ENCODE measurements at places on chromosomes 5 and 9.
A peak's percentile ranks its signal among the peaks of the same experiment; 100 is the strongest.

GRCh38 chr9:93458712-93459111, 5.3 kb upstream of the FAM120AOS start:
- no peak for DNase-seq

GRCh38 chr5:124823380-124823779, 76.9 kb upstream of the ZNF608 start:
- no peak for DNase-seq

DNA sequence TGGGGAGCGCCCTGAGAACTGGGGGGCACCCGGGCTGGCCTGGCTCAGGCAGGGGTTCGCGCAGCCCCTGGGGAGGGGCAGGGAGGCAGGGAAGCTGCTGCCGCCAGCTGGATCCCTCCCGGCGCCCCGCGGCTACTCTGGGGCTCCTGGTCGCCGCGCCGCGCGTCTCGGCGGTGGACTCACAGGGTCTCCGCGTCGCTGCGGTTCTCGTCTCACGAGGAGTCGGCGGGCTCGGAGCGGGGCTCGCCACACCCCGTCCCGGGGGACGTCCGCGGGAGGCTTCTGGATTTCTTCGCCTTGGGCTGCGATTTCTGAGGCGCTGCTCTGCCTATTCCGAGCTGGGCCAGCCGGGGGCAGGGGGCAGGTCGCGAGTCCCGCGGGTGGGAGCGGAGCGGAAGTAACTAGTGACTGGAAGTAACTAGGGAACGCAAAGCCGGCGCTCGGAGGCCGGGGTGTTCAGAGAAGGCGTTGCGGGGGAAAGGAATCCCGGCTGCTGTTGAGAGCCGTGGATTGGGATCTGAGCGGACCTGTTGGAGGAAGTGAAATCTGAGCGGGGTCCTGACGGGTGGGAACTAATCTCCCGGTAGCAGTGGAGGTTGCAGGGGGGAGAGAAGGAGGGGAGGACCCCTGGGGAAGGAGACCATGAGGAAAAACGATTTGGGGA, 511 bp downstream of the CYSTM1 start:
- peak; percentile 62 for DNase-seq

DNA sequence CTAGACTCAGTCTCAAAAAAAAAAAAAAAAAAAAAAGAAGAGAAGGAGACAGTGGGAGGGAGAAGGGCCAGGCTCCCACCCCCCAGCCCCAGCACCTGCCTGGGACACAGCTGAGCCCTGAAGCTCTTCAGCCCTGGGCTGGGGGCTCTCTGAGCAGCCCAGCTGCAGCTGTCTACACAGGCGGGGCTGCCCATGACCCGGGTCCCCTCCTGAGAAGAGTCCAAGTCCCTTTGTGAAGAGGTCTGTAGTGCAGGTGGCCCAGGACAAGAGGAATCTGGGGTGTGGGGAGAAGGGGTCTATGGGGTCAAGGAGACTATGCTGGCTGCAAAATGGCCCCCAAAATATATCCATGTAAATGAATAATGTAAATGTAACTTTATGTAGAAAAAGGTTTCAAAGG, 6.7 kb upstream of the LCN2 start:
- no peak for DNase-seq

- DNase-seq, result no peak
Observed at GRCh38 chr5:10695759-10696543, 65.1 kb downstream of the DAP start.

- no peak for DNase-seq
Observed at GRCh38 chr5:176731506-176732160, 78.7 kb upstream of the UNC5A start.

GRCh38 chr5:168209997-168210396, 81.4 kb upstream of the WWC1 start:
- DNase-seq, result no peak

DNA sequence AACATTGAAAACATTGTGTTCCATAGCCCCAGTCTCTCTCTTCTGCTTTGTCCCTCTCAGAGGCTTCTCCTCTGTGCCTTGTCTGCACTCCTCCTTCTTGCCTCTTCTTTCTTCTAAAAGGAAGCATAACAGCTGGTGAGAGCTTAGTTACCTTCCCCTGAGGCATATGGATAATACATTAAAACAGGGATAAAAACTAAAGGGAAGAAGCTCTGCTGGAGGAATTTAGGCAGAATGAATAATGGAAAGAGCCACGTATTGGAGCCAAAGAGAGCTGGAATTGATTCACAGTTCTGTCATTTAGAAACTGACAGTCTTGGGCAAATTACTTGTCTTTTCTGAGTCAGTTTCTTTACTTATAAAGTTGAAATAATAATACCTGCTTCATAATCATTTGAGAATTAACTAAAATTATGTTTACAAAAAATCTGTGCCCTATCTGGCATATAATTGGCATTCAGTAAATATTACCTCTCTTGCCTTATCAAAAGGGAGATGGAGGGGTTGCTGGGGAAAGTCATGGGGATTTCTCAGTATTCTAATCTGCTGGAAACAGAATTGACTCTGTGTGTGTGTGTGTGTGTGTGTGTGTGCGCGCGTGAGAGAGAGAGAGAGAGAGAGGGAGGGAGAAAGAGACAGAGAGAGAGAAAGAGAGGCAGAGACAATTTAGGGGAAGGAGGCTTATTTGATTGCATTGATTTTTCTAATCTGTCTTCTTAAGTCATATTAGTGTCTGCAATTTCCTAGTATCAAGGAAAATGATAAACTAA, 20.2 kb downstream of the ZNF474 start:
- no peak for DNase-seq

DNA sequence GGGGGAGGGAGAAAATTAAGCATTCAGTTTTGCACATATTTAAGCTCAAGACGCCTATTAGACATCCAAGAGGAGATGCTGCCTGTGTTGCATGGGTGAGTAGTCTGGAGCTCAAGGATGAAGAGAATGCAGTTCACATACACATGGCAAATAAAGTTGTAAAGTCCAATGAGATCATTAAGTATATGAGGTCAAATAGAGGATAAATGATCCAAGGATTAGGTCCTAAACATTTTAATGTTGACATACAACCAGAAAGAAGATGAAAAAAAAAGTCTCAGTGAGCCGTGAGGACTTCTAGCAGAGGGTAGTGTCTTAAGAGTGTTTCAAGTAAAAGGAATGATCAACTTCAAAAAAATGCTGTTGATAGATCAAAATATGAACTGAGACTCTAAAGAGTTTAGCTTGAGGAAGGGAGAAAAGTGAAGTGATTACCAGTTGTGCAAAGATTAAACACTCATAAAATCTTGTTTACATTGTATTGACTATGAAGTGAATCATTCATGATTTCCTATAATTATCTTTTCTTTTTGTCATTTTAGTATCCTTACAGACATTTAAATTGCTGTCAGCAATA, 251.8 kb downstream of the ZNF608 start:
- DNase-seq, result no peak

- DNase-seq, result no peak
Observed at GRCh38 chr9:37650299-37650872, 368 bp upstream of the FRMPD1 start.

GRCh38 chr5:54480296-54480695, 24.8 kb downstream of the HSPB3 start:
- DNase-seq, result no peak

DNA sequence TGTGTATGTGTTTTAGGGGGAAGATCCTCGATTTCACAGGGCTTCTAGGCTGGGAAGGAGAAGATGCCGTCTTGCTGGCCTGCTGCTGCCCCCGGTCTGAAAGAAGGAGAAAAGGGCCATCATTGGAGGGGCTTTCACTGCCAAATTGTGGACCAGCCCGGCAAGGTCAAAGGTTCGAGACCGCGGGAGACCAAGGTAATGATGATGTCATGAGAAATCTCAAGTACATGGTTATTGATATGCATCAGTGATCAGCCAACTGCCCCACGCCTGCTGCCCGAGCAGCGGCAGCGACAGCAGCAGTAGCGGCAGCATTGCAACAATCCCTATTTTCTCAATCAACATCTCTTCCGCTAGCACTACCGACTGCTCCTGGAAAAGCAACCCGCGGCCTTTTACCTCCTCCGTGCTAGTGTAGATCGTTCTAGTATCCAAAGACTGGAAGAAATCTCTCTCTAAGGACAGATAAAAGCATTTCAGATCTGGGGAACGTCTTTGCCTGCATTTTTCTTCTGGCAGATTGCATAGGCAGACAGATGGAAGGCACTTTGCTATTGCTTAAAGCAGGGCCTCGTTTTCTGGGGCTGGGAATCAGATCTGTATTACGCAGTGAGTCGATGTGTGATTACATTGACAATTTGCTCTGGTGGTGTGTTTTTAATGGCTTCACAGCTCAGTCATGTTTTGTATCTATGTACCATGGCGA, 215.3 kb downstream of the MEF2C start:
- no peak for DNase-seq

GRCh38 chr5:72558046-72558336, 50.8 kb upstream of the ZNF366 start:
- DNase-seq, result no peak

DNA sequence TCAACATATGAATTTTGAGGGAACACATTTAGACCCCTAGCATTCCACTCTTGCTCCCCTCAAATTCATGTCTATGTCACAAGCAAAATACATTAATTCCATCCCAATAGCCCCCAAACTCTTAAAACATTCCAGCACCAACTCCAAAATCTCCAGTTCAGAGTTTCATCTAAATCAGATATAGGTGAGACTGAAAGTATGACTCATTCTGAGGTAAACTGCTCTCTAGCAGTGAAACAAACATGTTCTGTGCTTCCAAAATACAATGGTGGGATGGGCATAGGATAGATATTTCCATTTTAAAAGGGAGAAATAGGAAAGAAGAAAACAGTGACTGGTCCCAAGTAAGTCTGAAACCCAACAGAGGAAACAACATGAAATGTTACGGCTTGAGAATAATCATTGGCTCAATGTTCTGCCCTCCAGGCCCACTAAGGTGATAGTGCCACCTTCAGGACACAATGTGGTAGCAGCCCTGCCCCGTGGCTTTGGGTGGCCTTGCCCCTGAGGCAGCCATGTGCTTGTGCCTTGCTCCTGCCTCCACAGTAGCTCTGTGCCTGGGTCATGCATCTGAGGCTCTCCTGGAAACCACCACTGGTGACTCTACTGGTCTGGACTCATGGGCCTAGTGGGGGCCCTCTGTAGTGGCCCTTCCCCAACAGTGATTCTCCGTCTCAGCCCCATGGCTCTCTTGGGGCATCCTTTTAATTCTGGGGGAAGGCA, 36.4 kb upstream of the IPPK start:
- DNase-seq, result no peak

- no peak for DNase-seq
Observed at GRCh38 chr5:120088412-120088811, 375.7 kb upstream of the PRR16 start.

DNA sequence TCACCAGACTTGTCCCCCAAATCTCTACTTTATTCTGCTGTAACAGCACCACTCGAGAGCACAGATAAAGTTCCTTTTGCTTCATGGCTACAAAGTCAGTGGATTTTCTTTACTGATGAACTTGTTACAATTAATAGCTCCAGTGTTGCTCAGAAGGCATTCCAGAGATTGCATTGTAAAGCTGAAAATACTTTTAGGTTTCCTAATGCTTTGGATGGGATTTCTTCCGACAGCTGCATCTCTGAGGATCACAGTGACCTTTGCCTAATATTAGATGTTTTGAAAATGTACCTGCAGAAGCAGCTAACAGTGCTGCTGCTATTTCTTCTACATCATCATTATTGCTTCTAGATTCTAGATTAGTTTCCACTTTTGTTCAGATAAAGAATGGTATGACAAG, 58.8 kb upstream of the TMEM171 start:
- DNase-seq, result no peak

Measured in T-helper 2 cell (primary cell).